GM04503 (cell line): ENCODE measurements at places on chromosomes 2 and 18.
A peak's percentile ranks its signal among the peaks of the same experiment; 100 is the strongest.

- DNase-seq, result peak; percentile 63
Measured at GRCh38 chr2:204655101-204655500, 109.8 kb downstream of the PARD3B start.

DNA sequence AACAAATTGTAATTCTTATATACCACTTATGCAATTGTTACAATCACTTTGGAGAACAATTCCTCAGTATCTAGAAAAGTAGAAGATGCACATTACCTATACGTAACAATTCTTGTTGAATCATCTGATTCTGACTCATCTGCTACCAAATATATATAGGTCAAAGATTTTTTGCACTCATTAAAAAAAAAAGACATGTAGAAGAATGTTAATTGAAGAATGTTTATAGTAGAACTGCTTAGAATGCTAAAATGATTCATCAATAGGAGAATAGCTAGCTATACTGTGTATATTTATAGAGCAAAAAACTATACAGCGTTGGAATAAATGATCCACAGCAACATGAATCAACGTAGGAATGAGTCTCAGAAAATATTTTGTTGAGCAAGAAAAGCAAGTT lies 29.5 kb upstream of the STAT1 start:
- no peak for DNase-seq

- no peak for DNase-seq
Measured at GRCh38 chr2:191757208-191757607, 79.3 kb downstream of the NABP1 start.

DNA sequence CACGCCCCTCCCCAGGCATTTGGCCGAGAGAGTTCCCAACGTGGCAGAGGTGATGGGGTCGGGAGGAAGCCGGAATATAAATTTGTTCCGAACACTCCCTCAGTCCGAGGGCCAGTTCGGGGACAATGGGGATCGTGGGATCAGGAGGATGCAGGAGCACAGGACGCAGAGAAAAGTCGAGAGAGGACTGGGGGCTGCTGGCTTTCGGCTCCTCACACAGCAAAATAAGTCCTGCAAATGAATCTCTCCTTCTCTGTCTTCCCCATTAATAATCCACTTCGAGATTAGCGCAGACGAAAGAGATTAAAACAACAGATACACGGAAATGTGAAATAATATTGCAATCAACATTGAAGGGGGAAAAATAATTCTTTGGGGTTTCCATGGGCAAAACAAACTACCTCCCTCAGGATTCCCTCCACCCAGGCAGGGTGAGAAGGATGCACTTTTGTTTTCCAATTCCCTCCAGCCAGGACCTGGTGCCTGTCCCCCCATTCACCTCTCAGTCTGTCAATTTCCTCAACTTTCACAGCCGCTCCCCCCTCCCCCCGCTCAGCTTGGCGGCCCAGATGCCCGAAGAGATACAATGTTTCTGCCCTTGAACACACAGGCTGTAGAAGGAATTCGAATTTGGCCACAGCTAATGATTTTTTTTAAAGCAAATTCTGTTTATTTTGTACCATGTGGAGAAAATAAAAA lies 3.1 kb upstream of the ZEB2 start:
- no peak for DNase-seq

GRCh38 chr2:121005453-121005852 lies 269.8 kb downstream of the GLI2 start:
- DNase-seq, result no peak

DNA sequence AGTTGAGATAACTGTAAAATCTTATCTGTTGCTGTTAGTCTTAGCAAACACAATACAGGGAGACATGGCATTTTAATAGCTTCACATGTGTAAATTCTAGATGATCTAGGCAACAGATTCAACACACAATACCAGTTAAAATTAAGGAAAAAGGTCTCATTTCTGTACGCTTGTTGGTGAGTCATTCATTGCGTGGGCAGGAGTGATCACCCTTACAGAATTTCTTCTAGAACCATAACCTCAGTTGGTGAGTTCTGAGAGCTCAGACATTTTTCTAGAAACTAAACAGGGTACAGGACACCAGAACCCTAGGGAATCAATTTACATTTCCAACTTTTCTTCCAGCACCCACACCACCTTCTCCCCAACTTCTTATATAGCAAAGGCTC lies 81.9 kb downstream of the SLC8A1 start:
- DNase-seq, result no peak

DNA sequence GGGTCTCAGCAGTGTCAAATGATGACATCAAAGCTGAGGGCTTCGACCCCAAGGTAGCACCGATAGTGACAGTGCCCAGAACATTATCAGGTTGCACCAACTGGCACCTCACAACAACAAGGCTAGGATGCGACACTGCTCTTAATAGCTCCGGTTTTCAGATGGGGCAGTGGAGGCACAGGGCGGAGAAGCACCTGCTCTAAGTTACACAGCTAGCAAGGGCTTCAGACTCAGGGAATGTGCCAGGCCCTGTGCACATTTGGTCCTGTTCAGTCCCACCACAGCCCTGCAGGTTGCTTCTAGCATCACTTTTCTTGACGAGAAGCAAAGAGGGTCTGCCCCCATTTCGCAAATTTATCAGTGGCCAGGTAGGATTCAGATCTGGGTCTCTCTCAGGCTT lies 74.1 kb downstream of the DGKD start:
- no peak for DNase-seq

- DNase-seq, result peak; percentile 24
Measured at GRCh38 chr2:229445501-229446211, 174.6 kb upstream of the PID1 start.
